ENCODE measurements at places on chromosomes 7 and 10.
A peak's percentile ranks its signal among the peaks of the same experiment; 100 is the strongest.

GRCh38 chr7:38905056-38905759 lies 3.8 kb downstream of the VPS41 start:
- no peak for DNase-seq

DNA sequence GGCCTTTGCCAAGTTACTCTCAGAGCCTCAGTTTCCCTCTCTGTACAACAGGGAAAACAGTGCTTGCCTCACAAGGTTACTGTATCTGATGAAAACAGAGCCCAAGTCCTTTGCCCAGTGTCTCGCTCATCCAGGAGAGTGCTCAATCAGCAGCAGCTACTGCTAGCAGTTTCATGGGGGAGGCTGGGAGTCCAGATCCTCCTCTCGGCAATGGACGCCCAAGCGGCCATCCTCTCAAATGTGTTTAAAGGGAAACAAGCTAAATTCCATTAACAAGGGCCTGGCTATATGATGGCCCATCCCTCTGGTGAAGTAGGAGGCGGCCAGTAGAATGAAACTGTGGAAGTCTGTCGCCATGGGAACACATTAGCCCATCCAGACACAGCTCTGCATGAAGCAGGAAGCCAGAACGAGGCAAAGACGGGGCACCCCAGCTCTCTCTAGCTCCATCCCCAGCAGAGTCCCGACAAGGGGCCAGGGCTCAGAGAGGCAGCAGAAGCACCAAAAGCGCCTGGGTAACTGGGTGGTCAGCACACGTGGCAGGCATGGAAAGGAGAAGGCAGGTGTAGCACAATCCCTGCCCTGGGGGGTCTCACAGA lies 35.2 kb downstream of the FAM53B start:
- DNase-seq: no peak

DNA sequence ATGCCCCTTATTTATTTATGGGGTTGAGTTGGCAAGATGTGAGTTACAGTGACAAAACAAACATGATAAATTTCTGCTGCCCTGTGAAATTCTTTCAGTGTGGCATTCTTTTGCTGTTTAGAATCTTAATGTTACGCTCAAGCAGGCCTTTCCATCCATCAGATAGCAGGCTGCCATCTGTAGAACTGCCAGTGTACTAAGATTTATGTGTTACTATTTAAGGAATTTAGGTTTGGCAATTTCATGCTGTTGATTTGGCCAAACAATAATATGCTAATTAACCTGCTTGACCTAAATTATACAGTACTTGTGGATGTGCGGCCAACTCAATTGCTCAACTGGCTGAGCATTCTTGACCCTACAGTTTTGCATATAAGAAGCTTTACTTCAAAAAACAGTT lies 477.7 kb upstream of the TPK1 start:
- DNase-seq: no peak

- no peak for DNase-seq
Measured at GRCh38 chr7:98569691-98570337, 47.3 kb upstream of the NPTX2 start.

DNA sequence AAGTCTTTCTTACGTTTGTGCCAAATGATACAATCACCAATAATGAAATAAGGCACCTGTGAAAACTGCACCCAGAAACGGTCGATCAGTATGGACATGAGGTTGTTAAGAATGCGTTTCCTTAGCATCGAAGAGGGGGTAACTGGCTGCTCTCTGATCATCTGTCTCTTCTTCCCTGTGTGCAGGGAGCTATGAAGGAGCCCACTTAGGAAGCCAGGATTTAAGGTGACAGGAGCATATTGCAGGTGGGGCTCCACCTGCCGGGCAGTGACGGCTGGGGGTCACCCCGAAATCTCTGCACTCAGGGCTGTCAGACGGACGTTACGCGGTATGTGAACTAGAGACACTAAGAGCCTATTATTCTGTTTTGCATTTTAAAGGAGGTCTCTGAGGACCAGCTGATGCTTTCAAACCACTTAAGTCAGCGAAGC lies 64.5 kb downstream of the CARD11 start:
- no peak for DNase-seq

DNA sequence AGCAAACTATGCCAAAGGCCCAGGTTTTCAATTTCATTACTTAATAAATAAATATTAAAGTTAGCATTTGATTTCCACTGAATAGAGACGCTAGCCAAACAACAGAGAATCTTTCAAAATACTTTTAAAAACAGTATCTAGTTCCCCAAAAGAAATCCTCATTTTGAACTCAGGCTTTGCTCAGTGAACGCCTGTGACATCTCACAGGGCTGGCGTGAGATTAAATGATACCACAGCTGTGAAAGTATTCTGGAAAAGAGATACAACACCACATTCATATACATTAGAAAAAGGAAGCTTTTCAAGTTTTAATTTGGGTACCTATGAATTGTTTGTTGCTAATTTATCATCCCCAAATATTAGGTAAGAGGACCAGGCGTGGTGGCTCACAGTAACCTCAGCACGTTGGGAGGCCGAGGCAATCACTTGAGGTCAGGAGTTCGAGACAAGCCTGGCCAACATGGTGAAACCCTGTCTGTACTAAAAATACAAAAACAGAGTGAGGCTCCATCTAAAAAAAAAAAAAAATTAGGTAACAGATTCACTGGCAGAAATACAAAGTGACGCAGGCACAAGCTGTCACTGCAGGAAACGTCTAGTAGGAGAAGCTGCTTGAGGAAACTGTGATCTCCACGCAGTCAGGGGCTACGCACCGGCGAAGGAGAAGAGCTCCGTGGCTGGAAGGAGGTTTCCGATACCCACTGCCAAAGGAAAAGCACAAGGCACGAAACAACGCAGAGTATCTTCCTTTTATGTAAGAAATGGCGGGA lies 50.0 kb downstream of the AMZ1 start:
- no peak for DNase-seq

- peak; percentile 19 for DNase-seq
Measured at GRCh38 chr10:132593389-132593788, 55.8 kb downstream of the INPP5A start.

DNA sequence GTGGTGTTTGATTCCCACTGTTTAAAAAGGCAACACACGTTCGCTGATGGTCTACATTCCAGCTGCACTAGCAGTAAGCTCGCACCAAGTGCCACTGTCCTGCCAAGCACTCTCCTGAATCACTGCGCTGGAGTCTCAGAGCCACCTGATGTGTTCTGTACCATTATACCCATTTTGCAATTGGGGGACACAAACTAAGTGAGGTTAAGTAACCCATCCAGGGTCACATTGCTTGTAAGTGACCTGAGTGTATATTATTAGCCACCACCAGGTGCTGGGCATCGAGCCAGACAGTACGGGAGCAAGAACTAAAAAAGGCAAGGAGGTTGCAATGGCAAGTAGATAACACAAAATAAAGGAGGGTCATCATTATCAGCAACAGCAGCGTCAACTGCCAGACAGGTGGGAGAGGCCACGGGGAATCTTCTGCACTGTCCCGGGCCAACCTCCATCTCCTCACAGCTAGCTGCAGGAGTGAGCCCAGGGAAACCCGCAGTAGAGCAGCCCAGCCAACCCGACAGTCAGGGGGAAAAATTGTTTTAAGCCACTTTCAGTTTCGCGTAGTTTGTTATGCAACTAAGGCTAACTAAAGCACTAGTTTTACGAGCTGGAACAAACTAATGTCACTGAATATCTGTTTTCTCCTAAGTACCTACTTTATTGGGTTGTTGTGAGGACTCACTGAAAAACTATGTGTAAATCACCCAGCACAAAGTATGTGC lies 712 bp upstream of the CPVL start:
- DNase-seq: no peak

- DNase-seq: peak; percentile 61
Measured at GRCh38 chr7:142632271-142633134, 116.8 kb upstream of the PRSS1 start.

- DNase-seq: no peak
Measured at GRCh38 chr10:19385846-19386450, 337.3 kb downstream of the MALRD1 start.

GRCh38 chr7:1325646-1326510 lies 93.2 kb downstream of the UNCX start:
- no peak for DNase-seq

DNA sequence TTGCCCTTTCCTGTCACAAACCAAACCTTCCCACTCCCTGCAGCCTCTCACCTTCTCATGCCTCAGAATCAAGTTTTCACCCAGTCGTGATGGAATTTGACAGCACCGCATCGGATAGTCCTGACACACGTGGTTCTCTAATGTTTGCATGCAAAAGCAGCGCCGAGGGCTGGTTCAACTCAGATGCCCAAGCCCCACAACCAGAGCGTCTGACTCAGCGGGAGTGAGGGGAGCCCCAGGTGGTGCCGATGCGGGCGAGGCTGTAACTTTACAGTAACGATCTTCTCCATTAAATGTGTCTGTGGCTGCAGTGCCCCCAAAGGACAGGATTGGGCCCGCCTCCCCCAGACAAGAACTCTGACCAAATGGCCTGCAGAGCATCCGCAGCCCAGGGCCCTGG lies 284.5 kb downstream of the CELF2 start:
- DNase-seq: no peak

DNA sequence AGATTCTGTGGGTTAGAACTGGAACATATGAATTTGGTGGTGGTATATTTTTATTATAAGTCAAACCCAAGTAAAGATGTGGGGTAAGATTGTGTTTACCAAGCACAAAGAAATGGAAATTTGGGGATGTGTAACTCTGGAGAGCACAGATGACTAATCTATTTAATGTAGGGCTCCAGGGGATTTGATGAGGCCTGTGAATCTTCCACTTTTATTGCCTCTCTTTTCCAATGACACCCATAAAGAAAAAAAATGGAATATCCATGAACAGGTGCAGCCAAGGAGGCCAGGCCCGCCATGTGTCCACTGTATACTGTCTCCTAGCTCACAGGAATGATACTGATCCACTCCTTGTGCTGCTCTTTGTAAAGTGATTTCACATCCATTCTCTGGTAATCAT lies 2.8 kb downstream of the SRGN start:
- DNase-seq: no peak

DNA sequence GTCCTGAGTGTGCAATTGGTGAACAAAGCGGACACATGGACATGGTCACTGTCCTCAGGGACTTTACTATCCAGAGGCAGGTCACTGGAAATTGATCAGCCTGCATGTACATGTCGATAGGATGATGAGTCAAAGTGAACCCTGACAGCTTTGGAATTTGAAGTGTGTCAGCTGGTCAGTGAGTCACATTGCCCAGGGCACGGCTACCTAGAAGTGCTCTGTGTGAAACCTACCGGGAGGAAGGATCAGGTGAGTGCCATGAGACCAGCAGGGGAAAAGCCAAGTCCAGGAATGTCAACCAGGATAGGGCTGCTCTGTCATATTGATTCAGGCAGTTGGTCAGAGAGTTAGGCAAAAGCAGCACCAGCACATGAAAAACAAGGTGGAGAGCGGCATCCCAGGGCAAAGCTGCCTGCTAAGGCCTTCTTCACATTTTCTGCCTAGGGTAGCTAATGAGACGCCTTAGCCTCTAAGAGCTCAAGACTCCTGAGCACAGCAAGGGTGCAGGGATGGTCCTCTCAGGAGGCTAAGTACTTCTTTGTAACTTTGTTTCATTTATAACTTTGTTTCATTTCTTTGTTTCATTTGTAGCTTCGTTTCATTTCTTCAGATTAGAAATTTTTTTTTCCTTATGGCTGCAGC lies 19.4 kb upstream of the PDCD4 start:
- DNase-seq: peak; percentile 50

DNA sequence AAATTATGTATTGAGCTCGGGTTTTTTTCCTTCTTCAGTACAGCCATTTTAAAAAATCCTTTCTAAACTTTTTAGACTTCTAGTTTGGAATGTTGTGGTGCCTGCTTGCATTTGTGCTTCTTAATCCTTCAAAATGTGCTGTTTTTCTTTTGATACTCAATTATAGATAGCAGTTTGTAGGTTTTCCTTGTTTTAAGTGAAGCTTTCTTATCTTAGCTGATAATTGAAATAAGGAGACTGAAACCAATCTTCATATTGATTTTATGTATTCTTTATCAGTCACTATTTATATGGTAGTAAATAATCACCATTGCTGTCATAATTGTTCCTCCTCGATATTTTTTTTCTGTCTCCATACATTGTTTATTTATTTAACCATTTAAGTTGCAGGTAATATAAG lies 56.6 kb downstream of the TAF3 start:
- no peak for DNase-seq

GRCh38 chr7:2072042-2072441 lies 160.7 kb downstream of the MAD1L1 start:
- no peak for DNase-seq

- DNase-seq: no peak
Measured at GRCh38 chr7:33792041-33792440, 113.3 kb upstream of the BMPER start.

- peak; percentile 31 for DNase-seq
Measured at GRCh38 chr10:91798649-91799611, 704 bp downstream of the TNKS2 start.

- no peak for DNase-seq
Measured at GRCh38 chr10:70672165-70673042, at the start of gene ADAMTS14. Gene ADAMTS14 (plus strand): TSS chr10:70672506. CDS start chr10:70672803, 297 bp downstream.

- DNase-seq: no peak
Measured at GRCh38 chr7:85483177-85483576, 296.3 kb upstream of the SEMA3D start.

- DNase-seq: no peak
Measured at GRCh38 chr7:33554576-33554975, 350.8 kb upstream of the BMPER start.

GRCh38 chr10:53489335-53490182 lies 717.0 kb upstream of the MBL2 start:
- DNase-seq: no peak

GRCh38 chr10:45456822-45457221 lies 82.8 kb downstream of the ALOX5 start:
- DNase-seq: no peak

DNA sequence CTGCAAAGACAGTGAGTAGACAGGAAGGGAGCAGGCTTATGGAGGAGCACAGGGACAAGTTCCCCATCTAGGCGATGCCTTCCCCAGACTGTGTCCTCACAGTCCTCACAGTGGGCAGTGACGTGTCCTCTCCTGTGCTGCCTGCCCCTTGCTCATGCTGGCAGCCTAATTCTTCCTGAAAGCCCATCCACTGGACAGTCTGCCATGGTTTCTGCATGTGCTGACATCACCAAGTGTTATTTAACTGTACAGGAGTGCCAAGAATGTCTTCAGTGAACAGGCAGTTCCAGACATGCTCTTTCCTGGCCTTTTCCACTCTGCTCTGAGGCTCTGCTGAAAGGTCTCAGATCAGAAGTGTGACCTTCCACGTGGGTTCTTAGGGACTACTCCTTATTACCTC lies 54.1 kb downstream of the ZNF248 start:
- DNase-seq: no peak

DNA sequence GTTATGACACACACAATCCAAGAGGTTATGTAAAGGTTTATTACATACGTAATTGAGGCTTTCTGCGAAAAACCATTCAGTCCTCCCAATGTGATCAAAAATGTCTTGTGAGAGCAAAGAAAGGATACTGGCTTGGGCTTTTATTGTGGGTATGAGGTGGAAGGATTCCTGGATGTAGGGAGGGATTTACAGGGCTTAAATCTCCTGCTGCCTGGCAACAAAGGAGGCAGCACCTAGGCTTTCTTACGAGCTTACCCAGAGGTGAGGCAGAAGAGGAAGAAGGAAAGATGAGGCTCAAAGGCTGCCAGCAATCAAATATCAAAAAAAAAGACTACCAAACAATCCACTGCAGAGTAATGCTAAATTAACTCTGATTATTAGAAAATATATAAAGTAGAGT lies 1149.5 kb upstream of the POT1 start:
- DNase-seq: no peak
